Hepatocyte (in vitro differentiated cells): ENCODE measurements at places on chromosomes 13 and 19. TPM values are rescaled to one million over a fixed set of nuclear protein-coding genes. Genes with fewer than 3 reads are reported as not detected.

- H3K4me1 ChIP-seq: no peaks in the 10 kb centered on the region
- no peak overlapping the region for H3K27ac ChIP-seq
- no peaks in the 10 kb centered on the region for H3K36me3 ChIP-seq
Measured at GRCh38 chr13:39144941-39145533, 106.8 kb downstream of the NHLRC3 start.

- H3K4me3 ChIP-seq: no peak overlapping the region
- DNase-seq: no peak
- H3K27me3 ChIP-seq: no peaks in the 10 kb centered on the region
- no peak overlapping the region for H3K27ac ChIP-seq
- no peaks in the 10 kb centered on the region for H3K4me1 ChIP-seq
Measured at GRCh38 chr13:33710924-33711323, 107.0 kb upstream of the RFC3 start.

DNA sequence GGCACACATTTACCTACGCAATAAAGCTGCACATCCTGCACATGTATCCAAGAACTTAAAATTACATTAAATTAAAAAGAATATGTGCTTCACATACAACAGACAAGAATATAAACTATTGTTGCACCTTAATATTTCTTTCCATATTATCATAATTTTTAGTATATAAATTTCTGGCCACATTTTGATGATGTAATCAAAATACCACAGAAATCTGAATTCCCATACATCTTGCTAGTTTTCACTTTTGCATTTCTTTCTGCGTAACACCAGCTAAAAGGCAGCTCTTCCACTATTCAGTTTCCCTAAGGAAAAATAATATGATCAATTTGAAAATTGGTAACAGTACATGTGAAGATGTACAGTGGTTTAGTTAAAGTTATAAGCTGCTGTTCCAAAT is 42.6 kb downstream of the FGF14 start:
- DNase-seq: no peak
- H3K4me3 ChIP-seq: no peak overlapping the region
- no peak overlapping the region for H3K27ac ChIP-seq
- no peaks in the 10 kb centered on the region for H3K4me1 ChIP-seq
- no peaks in the 10 kb centered on the region for H3K36me3 ChIP-seq
- no peaks in the 10 kb centered on the region for H3K27me3 ChIP-seq

DNA sequence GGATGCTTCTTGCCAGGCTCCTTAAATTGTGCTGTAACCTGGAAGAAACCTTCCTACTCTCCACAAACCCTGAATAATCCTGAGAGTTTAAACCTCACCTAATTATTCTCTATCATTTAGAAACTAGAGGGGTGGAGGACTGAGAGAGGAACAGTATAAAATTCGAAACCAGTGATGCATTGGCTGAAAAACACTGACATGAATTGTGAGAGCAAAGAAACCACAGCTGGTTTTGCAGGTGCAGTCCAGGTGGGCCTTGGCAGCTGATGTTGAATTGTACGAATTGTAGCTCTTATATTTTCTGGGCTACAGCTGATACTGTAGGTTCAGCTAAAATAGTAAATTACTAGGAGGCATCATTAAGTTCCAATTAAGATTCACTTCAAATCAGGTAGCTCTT is 227.0 kb upstream of the SLITRK5 start:
- DNase-seq: no peak
- H3K4me3 ChIP-seq: no peak overlapping the region
- H3K4me1 ChIP-seq: no peaks in the 10 kb centered on the region
- no peak overlapping the region for H3K27ac ChIP-seq
- no peaks in the 10 kb centered on the region for H3K27me3 ChIP-seq

DNA sequence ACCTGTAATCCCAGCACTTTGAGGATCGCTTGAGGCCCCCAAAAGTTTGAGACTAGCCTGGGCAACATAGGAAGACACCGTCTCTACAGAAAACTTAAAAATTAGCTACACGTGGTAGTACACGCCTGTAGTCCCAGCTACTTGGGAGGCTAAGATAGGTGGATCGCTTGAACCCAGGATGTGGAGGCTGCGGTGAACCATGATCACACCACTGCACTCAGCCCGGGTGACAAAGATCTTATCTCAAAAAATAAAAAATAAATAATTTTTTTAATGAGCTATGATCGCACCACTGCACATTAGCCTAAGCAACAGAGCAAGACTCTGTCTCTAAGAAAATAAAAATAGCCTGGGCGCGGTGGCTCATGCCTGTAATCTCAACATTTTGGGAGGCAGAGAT is 6.6 kb downstream of the RCBTB2 start:
- no peaks in the 10 kb centered on the region for H3K4me1 ChIP-seq
- no peaks in the 10 kb centered on the region for H3K27me3 ChIP-seq
- no peak for DNase-seq
- H3K36me3 ChIP-seq: no peaks in the 10 kb centered on the region
- no peak overlapping the region for H3K27ac ChIP-seq
- no peak overlapping the region for H3K4me3 ChIP-seq

DNA sequence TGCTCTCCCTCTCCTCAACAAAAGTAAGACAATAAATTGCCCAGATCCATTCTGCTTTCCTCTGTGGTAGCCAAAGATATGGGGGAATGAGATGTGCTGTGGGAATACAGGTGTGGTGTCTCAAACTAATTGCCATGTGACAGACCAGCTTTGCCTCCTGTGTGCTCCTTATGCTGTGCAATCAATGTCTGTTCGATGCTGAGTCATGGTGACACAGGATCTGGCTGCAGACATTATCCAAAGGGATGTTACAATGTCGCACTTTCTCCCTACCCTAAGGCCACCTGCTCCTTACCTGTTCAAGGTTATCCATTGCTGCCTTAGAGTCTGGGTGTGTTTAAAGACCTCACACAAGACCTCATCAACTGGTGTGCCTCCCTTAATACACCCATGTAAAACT is 32.5 kb downstream of the FGF14 start:
- no peak overlapping the region for H3K4me3 ChIP-seq
- H3K4me1 ChIP-seq: no peaks in the 10 kb centered on the region
- no peak overlapping the region for H3K27ac ChIP-seq
- H3K36me3 ChIP-seq: no peaks in the 10 kb centered on the region

- no peak for DNase-seq
- no peaks in the 10 kb centered on the region for H3K36me3 ChIP-seq
- H3K4me3 ChIP-seq: no peak overlapping the region
Measured at GRCh38 chr19:825897-826644, 1.6 kb upstream of the AZU1 start.

GRCh38 chr19:23817519-23817918 is 58.8 kb upstream of the ZNF681 start:
- H3K27ac ChIP-seq: no peak overlapping the region
- no peak overlapping the region for H3K4me3 ChIP-seq
- no peaks in the 10 kb centered on the region for H3K36me3 ChIP-seq
- H3K27me3 ChIP-seq: no peaks in the 10 kb centered on the region
- no peaks in the 10 kb centered on the region for H3K4me1 ChIP-seq

- H3K36me3 ChIP-seq: no peaks in the 10 kb centered on the region
- no peaks in the 10 kb centered on the region for H3K27me3 ChIP-seq
- no peak for DNase-seq
- no peaks in the 10 kb centered on the region for H3K4me1 ChIP-seq
- H3K27ac ChIP-seq: no peak overlapping the region
Measured at GRCh38 chr13:74767050-74767449, 632.8 kb upstream of the KLF12 start.

DNA sequence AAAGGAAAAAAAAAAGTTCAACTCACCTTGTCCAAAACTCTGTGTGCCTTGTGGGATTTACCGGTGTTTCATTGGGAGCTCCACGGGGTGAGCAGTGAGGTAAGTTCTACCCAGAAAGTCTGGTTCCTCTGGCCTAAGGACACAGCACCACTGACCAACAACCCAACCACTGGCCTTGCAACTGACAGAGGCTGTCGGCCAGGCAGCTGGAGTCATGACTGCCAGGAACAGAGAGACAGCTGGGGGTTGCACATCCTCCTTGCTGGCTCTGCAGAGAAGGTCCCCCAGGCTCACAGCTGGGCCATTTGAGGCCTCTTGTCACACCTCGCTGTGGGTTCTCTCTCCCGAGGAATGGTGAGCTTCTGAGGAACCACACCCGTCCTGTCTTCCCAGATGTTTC is 59.5 kb downstream of the ANKRD10 start:
- no peak for DNase-seq
- H3K27me3 ChIP-seq: no peaks in the 10 kb centered on the region
- H3K4me1 ChIP-seq: no peaks in the 10 kb centered on the region
- H3K4me3 ChIP-seq: no peak overlapping the region

GRCh38 chr19:4089946-4090345 is 23.2 kb upstream of the ZBTB7A start:
- no peaks in the 10 kb centered on the region for H3K36me3 ChIP-seq
- no peak overlapping the region for H3K27ac ChIP-seq
- no peaks in the 10 kb centered on the region for H3K4me1 ChIP-seq
- no peak overlapping the region for H3K4me3 ChIP-seq

DNA sequence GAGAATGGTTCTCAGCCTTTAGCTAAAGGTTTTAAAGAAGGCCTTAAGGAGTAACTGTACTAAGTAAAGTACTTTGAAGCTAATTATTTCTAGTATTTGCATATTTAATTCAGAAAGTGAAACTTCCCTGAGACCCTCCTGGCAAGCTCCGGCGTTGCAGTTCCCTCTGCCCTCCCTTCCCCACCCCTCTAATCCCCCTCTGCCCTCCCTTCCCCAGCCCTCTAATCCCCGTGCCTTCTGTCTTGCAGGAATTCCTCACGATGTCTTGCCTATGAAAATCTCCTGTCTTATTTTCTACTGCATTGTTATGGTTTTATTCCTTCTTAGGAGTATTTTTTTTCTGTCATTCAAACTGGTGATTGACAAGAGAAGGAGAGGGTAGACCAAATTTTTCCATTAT is 236.9 kb downstream of the COL4A1 start:
- no peak overlapping the region for H3K27ac ChIP-seq
- no peak overlapping the region for H3K4me3 ChIP-seq

DNA sequence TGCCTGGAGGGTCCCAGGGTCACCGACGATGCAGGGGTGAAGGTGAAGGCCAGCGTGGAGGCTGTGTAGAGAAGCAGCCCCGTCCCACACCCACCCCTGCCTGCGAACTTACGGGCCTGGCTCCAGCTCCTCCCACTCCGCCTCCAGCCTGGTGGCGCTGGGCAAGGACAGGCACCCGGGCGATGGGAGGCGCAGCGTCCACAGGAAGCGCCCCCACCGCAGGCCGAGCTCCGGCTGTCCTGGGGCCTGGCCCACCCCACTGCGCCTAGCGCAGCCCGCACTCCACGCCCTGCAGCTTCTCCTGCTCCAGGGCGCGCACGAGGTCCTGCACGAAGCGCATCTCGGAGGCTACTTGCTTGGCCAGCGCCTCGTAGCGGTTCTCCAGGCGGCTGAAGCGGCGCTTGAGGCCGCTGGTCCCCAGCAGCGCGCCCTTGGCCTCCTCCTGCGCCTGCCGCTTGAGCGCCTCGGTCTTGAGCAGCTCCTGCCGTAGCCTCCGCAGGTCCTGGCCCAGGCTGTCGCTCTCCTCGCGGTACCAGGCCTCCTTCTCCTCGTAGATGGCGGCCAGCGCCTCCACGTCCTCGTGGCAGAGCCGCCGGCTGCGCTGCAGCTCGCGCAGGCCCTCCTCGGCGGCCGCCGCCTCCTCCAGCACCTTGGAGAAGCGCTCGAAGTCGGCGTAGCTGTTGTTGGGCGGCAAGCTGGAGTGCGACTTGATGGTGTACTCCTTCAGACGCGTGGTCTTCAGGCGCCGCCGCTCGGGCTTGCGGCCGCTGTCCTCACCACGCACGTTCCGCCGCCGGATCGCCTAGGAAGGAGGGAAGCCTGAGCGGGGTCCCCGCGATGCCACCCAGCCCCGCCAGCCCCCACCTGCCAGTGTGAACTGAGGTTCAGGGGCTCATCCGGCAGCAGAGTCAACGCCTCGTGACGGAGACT is 11.8 kb downstream of the DAPK3 start:
- H3K4me1 ChIP-seq: no peaks in the 10 kb centered on the region
- H3K4me3 ChIP-seq: no peak overlapping the region

DNA sequence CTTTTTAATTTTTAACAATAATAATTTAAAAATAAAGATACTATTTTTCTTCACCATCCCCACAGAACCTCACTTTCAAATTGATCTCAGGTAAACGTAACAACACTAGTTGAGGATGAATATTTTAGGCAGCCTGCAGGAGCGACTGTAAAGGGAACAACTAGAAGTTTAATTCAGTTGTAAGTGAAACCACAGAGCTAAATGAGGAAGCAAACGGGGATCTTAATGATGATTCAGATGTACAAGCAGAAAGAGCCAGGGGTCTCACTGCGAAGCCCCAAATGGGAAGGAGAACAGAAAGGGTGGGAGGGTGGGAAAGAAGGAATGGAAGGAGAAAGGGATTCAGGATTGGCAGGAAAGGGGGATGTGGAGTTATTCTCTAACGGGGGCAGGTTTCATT is 54.6 kb upstream of the RAP2A start:
- no peak overlapping the region for H3K27ac ChIP-seq
- H3K36me3 ChIP-seq: no peaks in the 10 kb centered on the region
- no peak for DNase-seq
- H3K27me3 ChIP-seq: no peaks in the 10 kb centered on the region

GRCh38 chr19:1001538-1002166 is 1.4 kb downstream of the GRIN3B start:
- no peaks in the 10 kb centered on the region for H3K36me3 ChIP-seq
- no peak overlapping the region for H3K4me3 ChIP-seq
- H3K4me1 ChIP-seq: peaks cover 9% of the 10 kb centered on the region
- H3K27me3 ChIP-seq: peaks cover 42% of the 10 kb centered on the region
- peak; percentile 74 for DNase-seq
- H3K27ac ChIP-seq: no peak overlapping the region

- H3K36me3 ChIP-seq: no peaks in the 10 kb centered on the region
- peaks cover 10% of the 10 kb centered on the region for H3K4me1 ChIP-seq
- peak overlapping the region; percentile 96 for H3K27ac ChIP-seq
- peak; percentile 87 for DNase-seq
Measured at GRCh38 chr19:18204394-18205199, 755 bp upstream of the RAB3A start.

DNA sequence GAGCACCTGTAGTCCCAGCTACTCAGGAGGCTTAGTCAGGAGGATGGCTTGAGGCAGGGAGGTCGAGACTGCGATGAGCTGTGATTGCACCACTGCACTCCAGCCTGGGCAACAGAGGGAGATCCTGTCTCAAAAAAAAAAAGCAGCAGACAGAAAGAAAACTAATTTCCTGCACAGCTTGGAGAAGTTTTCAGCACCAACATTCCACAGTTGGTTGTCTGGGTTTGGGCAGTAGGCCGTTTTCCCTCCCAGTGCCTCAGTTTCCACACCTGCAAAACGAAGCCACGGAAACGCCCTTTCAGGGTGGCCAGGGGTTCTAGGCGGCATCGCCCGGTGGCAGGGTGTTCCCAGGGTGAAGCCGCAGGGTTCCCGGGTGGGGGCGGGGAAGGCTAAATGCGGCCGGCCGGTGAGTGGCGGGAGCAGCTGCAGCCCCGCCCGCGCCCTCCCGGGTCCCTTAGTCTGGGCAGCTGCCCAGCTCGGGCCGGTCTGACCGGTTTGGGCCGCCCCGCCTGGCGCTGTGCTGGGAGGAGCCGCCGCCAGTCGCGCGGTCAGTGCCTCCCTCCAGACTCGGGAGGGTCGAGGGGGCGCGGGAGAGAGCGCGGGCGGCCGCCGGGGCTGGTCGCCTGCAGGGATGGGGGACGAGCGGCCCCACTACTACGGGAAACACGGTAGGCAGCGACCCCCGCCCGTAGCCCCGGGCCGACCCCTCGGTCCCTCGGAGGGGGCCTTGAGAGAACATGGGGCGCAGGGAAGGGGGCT is at the start of gene SLC44A2:
Gene SLC44A2 (plus strand): TSS at position 551 of the 759 bp plus-strand sequence. CDS start 81 bp downstream, at position 632.
- DNase-seq: peak; percentile 94
- H3K36me3 ChIP-seq: no peaks in the 10 kb centered on the region
- H3K27me3 ChIP-seq: no peaks in the 10 kb centered on the region

The MEIS3 gene
- 18.4 and 21.2 TPM in 2 replicates for total RNA-seq

The ADPRHL1 gene
- total RNA-seq: 1.1 and 1.2 TPM in 2 replicates

The FPR2 gene
- total RNA-seq: not detected in 2 replicates

The RDH8 gene
- not detected in 2 replicates for total RNA-seq

The PRR19 gene
- 0.24 and 2.2 TPM in 2 replicates for total RNA-seq

The CPB2 gene
- total RNA-seq: 54.6 and 59.1 TPM in 2 replicates

The HSPH1 gene
- total RNA-seq: 74.2 and 80.9 TPM in 2 replicates
